Foreskin keratinocyte (primary cell): ENCODE measurements at places on chromosomes 4 and X. TPM values are rescaled to one million over a fixed set of nuclear protein-coding genes. Genes with fewer than 3 reads are reported as not detected.

- peak; percentile 83 for DNase-seq
These were observed 16.9 kb upstream of the TMEM165 start for GRCh38 chr4:55378617-55379467.

Gene AWAT2
- not detected in 2 replicates for total RNA-seq

DNA sequence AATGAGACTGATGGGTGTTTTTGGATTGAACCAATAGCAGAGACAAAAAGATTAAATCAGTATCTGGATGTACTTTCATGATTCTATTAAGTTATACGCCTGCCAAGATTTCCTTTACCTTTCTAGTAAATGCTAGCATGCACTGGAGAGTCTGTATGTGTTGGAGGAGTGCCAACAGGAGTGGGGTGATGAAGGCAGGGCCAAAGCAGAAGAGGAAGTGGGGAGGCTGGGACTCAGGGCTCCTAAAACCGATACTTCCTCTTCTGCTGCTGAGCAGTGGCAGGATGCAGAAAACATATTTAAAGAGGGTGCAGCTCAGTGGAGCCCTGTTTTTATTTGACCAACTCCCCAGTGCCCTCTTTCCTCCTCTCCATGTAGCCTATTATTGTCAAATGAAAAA is 5.6 kb downstream of the CYSLTR1 start:
- no peak for DNase-seq

DNA sequence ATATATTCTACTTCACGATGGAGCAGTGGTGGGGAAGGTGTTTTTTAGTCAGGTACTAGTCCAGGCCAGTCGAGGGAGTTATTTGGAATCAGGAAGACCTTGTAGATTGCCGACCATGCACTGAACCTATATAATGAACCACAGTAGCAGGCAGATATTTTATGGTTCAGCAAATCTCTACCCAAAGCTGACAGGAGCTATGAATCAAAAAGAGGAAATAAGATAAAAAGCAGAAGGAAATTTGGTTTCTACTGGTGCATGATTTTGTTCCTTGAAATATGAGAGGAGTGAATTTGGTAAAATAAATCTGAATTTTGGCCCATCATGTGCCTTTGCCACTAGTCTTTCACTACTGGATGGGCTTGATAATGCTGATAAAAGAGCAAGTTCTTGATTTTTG is 924.3 kb upstream of the DIAPH2 start:
- DNase-seq = no peak

- peak; percentile 75 for DNase-seq
These were observed at the start of gene FAM13A for GRCh38 chr4:89056953-89057398. TSS of gene FAM13A (minus strand) at chr4:89057185. CDS start at chr4:89056964, 221 bp downstream.

DNA sequence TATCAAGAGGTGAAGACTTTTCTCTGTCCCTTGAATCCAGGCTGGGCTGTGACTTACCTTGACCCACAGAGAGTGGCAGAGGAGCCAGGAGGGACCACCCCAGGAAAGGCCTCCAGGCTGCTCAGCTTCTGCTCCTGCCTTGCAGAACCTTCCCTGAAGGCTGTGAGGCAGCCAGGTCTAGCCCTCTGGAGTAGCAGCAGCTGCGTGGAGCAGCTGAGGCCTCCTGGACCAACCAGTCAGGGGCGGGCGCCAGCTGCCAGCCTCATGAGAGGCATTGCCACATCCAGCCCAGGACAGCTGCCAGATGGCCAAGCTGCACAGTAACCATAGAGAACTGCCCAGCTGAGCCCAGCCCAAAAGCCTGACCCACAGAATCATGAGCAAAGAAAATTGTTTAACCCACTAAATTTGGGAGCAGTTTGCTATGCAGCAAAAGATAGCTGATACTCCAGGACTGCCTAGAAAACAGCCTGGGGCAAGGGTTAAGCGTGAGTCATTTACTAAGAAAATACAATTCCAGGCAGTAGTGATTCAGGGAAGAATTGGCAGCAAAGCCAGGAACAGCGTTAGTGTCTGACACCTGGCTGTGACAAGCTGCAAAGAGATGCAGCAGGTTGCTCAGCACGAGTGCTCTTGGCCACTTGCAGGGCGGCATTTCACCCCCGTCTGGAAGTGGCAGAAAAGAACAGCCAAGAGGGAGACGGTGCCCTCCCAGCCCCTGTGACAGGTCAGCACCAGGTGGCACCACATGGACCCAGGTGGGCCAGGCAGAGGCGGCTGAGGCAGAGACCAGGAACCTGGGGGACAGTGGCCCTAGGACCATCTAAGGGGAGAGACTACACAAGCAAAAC is 14.7 kb upstream of the PDE6B start:
- DNase-seq = peak; percentile 91

DNA sequence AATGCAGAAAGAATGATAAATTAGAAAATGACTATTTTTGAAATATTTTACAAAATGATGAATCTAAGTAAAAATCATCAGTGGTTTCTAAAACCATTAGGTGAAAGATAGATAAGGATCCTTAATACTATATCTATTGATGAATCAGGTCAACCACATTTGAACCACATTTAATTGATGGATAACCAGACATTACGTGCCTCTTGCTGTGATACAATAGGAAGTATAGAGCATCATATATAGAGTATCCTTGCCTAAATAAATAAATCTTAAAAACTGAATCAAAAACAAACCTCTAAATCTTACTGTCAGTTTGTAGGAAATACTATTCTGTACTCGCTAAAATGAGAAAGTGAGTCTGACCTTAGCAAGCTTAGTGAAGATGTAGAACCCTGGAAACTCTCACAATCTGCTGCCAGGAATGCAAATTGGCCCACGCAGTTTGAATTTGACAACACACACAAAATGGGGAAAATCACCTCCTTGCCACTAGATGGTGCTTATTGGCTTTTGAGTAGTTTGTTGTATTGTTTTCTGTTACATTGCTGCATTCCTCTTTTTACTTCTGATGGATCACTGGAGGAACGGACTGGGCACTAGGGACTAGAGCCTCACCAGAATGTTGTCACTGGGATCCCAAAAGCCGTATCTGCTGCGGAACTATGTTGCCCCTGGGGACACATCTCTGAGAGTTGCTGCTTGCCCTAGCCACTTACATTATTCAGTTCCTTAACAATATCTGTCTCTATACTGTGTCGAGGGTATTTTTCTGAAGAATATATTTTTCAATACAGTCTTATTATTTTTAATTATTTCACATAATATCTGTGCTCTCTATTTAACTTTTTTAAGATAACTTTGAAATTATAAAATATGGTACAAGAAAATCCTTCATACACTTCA is 25.4 kb upstream of the SLAIN2 start:
- DNase-seq = no peak
